ENCODE measurements at places on chromosomes 7 and 10. TPM values are rescaled to one million over a fixed set of nuclear protein-coding genes. Genes with fewer than 3 reads are reported as not detected.

GRCh38 chr7:52749880-52750279 is 285.6 kb upstream of the POM121L12 start:
- no peak for DNase-seq

DNA sequence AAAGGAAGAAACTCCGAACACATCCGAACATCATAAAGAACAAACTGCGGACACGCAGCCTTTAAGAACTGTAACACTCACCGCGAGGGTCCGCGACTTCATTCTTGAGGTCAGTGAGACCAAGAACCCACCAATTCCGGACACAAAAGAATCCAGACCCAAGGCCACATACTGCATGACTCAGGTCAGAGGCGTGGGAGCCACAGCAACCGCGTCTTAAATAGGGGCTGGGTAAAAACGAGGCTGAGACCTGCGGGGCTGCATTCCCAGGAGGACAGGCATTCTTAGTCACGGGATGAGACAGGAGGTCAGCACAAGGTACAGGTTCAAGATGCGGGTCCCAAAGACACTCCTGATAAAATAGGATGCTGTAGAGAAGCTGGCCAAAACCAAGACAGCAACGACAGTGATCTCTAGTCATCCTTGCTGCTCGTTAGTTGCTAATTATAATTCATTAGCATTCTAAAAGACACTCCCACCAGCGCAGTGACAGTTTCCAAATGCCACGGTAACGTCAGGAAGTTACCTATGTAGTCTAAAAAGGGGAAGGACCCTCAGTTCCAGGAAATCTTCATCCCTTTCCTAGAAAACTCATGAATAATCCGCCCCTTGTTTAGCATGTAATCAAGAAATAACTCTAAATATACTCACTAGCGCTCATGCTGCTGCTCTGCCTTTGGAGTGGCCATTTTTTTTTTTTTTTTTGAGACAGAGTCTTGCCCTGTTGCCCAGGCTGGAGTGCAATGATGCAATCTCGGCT is 19.3 kb downstream of the AP5Z1 start:
- DNase-seq = no peak

The AUTS2 gene
- 83.2 TPM for polyA plus RNA-seq

- DNase-seq = no peak
Measured at GRCh38 chr7:47669901-47670384, 88.0 kb upstream of the TNS3 start.

Measured in muscle of arm (tissue), 14 donors.